ENCODE measurements at places on chromosomes 16 and 17.

DNA sequence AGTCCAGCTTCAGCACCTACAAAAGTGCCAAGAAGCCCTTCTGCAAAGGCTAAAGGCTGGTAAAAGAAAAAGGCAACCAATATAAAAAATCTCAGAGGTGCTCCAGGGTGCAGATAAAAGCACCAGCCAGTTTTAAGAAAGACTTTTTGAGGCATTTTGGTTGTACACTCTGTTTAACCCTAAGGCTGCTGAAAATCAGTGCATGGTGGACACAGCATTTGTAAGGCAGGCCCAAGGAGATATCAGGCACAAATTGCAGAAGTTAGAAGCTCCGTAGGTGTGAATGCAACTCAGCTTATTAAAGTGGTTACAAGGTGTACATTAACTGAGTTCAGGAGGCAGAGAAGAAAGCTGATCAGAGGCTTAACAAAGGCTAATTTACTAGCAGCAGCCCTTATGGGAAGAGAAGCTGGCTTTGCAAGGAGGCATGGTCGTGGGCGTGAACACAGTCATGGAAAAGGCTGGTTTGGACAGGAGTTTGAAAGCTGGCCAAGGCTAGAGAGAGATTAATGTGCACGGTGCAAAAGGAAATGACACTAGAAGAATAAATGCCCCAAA is 21.1 kb downstream of the ACSM1 start:
- no peak for DNase-seq

DNA sequence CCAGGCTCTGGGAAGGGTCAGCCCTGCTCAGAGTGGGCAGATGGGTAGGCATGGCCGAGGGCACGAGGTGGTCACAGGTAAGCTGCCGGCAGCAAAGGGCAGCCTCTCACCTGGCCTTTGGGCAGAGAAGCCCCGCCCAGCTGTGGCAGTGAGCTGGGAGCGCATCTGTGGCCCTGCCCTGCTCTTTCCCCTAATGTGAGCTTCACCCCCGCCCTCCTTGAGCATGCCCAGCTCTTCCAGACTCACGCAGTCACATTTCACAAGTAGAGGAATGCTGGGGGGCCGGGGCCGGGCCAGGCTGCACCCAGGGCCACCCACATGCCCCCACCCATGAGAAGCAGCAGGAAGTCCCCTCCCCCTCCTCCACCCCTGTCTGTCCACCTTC is 40.7 kb upstream of the SLC38A10 start:
- no peak for DNase-seq

GRCh38 chr17:78652913-78653312 is 75.7 kb upstream of the DNAH17 start:
- DNase-seq = no peak

- no peak for DNase-seq
These were observed 37.6 kb upstream of the ZNF469 start for GRCh38 chr16:88345031-88345720.

- DNase-seq = no peak
These were observed 51.2 kb upstream of the MTMR4 start for GRCh38 chr17:58565389-58566311.

DNA sequence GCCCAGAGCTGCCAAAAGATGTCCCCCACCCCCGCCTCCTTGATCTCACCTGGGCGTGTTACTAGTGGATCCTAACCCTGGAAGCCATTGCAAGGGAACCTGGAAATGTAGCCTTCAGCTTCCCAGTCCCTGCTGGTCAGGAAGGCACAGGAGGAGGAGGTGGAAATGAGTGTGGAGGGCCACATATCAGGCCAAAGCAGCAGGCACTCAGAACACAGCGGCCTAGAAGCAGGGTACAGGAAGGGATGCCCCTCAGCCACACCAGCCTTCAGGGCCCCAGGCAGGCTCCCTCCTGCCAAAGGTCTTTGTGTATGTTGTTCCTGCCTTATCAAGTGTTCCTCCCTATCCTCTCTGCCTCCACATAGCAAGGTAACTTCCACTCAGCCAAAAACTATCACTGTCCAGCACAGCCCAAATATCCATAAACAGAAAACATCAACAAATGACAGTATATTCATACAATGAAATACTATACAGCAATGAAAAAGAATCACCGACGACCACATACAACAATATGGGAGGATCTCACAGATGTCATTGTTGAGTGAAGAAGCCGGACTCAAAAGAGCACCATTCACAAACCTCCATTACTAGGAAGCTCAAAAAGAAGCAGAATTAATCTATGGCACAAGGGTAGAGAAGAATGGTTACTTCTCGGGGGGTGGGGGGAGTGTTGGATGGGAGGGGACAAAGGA is 28.2 kb upstream of the TNFRSF13B start:
- DNase-seq = no peak

DNA sequence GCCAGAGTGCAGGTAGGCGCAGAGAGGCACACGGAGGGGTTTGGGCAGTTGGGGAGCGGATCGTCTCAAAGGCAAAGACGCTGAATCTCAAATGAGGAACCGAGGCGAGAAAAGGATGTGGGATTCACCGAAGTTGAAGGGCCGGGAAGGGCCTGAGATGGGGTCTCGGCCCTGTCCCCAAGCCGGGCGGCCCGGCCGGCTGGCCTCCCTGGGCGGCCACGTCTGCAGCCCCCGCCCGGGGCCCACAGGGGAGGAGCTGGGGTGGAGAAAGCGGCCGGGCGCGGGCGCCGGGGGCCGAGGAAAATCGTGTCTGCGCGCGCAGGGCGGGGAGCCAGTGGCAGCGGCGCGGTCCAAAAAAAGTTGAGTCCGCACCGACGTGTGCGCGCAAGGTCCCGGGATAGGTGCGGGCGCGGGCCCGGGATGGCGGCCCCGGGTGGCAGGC is 458 bp downstream of the SLC12A4 start:
- DNase-seq = no peak

- DNase-seq = no peak
These were observed 37.4 kb upstream of the TMC5 start for GRCh38 chr16:19380328-19380727.

GRCh38 chr17:48307814-48308411 is 122.1 kb downstream of the SKAP1 start:
- DNase-seq = peak; percentile 47

DNA sequence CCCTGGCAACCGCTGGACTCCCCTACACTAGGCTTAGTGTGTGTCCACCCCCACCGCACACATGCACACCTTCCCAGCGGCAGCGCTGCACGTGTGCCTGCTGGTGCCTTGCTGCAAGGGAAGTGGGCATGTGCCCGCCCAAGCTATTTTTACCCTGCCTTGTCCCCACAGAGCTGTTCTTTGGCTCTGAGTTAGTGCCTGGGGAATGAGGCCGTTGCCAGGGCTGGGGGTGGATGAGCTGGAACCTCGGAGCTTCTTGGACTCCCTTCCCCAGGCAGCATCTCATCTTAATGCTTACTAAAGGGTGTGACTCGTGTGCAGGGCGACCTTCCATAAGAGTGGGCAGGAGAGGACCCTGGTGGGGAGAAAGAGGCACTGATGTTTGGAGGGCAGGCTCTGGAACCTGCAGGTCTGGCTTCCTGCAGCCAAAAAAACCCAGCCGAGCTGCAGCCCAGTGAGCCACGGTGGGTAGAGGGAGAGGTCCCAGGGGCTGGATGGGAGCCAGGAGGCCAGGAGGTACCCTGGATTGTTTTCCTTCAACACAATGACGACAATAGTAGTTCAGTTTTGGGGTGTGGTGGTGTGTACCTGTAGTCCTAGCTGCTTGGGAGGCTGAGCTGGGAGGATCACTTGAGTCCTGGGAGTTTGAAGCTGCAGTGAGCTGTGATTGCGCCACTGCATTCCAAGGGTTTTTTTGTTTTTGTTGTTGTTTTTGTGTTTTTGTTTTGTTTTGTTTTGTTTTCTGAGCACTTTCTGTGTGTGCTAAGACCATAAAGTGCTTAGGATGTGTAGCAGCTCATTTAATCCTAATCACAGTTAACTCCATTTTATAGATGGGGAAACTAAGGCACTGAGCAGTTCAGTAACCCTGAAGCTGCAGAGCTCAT is 119.1 kb downstream of the RAB11FIP4 start:
- DNase-seq = no peak

DNA sequence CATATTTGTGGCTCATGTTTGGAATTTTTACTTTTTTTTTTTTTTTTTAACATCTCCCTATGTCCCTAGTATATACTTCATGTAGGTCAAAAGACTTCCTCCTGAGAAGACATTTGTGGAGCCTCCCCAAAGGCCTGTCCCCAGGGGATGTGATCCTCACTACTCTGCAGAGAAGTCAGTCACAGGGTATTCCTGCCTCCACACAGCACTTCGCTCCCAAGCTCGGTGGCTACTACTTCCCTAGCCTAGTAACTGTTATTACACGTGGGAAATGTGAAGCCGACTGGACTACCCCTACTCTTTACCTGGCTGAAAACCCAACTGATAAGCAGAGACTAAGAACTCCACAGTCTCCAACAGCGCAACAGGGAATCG is 116.8 kb downstream of the HIC1 start:
- no peak for DNase-seq

- no peak for DNase-seq
These were observed 4.7 kb upstream of the CHD3 start for GRCh38 chr17:7883781-7884386.

DNA sequence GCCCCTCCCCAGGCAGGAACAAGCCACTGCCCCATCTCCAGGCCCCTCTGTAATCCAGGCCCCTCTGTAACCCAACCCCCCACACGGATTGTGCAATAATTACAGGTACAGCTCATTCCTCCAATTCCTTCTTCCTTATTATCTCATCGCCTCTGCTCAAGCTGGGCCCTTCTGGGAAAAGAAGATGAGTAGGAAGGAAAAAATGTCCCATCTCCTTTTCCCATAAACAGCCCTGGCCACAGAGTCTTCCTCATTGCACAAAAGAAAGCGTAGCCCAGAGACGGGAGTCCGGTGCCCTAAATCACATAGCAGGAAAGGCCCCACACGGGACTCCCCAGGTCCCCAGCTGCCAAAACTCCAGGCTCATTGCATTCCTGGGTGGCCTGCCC is 3.6 kb upstream of the LITAFD start:
- DNase-seq = no peak

GRCh38 chr17:49875685-49876084 is 27.8 kb upstream of the TAC4 start:
- no peak for DNase-seq

GRCh38 chr17:40323391-40324381 is 14.7 kb downstream of the RARA start:
- no peak for DNase-seq

GRCh38 chr16:74463888-74464287 is 42.6 kb upstream of the CLEC18B start:
- no peak for DNase-seq

DNA sequence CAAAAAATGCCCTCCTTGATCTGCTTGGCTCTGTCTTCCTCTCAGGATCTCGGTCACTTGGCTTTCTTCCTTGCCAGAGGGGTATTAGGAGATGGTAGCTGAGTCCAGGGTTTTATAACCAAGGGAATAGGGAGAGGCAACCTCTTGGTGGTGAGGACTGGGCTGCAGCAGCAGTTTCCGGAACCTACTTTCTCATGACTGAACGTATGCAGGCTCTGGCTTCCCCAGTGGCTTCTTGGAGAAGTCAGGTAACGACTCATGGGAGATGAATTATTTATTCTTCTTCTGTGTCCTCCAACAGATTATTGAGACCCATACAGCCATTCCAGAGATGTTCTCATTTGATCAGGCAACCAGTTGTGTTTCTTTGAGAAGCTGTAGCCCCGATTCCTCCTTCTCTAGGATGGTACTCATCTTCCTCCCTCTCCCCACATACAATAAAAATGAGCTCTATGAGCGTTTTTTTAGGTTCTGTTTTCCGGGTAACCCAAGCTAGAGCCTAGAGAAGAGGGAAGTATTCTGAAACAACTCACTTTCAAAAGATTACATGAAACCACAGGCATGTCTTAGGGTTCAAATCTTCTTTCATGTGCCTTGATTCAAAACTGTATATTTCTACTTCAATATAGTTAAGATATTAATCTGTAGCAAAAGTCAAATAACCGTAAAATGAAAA is 22.3 kb upstream of the DHX40 start:
- DNase-seq = no peak

DNA sequence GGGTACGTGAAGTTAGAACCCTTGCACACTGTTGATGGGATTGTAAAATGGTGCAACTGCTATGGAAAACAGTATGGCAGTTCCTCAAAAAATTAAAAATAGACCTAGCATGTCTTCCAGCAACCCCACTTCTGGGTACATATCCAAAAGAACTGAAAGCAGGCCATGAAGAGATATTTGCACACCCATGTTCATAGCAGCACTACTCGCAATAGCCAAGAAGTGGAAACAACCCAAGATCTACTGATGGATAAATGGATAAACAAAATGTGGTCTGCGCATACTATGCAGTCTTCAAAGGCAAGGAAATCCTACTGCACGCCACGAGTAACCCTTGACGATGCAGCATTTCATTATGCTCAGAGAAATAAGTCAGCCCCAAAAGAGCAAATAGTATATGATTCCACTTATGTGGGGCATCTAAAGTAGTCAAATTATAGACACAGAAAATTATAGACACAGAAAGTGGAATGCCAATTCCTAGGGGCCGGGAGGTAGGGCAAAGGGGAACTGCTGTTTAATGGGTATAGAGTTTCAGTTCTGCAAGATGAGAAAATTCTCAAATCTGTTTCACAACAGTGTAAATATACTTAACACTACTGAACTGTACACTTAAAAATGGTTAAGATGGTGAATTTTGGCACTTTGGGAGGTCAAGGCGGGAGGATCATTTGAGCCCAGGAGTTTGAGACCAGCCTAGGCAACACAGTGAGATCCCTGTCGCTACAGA is 17.2 kb downstream of the CORO7 start:
- DNase-seq = no peak

GRCh38 chr16:70703041-70703834 is 17.4 kb upstream of the MTSS2 start:
- no peak for DNase-seq

GRCh38 chr16:59878999-59879398 is 1144.9 kb upstream of the GOT2 start:
- no peak for DNase-seq

GRCh38 chr16:82628711-82629110 is 1.9 kb downstream of the CDH13 start:
- DNase-seq = no peak

DNA sequence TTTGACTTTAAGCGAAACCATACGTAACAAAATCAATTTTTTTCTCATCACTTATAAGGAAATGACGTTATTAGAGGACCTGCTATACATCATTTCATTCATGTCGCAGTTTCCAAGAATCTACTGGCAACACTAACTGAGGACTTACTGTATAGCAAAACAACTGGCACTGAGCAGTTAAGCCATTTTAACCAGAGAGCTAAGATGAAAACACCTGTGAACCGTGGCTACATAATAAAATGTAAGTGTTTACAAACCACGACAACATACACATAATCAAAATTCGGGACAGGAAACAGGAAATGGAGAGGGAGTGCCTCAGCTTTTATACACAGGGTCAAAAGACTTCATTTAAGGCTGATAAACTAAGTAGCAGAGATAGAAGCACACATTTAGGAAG is 29.5 kb downstream of the METTL16 start:
- DNase-seq = no peak

DNA sequence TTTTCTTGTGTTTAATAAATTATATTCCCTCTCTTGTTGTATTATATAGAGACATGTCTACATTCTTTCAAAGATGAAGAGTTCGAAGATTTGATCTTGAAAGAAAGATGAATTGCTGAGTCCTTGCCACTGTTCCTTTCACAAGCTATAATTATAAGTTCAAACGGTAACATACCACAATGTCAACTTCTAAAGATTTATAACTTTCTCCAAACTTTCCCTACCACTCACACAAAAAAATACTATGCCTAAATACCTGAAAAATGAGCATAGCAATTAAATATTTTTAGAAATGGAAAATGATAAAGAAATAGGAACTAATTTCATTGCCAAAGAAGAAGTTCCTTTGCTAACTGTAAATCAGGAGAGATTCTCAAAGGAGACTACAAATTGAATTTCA is 50.6 kb downstream of the BRIP1 start:
- no peak for DNase-seq

GRCh38 chr17:44502598-44503146 is 534 bp downstream of the GPATCH8 start:
- DNase-seq = no peak

Measured in COR-L47 (cell line).